ENCODE measurements at places on chromosomes 5 and 9. TPM values are rescaled to one million over a fixed set of nuclear protein-coding genes. Genes with fewer than 3 reads are reported as not detected.

The NR5A1 gene
- total RNA-seq = not detected

The PLAC8L1 gene
- not detected for total RNA-seq

The CTSL gene
- 460 TPM for total RNA-seq

The PCBD2 gene
- 6.0 TPM for total RNA-seq

The BRD3 gene
- 21.6 TPM for total RNA-seq

The CAVIN4 gene
- 0.19 TPM for total RNA-seq

The SARDH gene
- 0.57 TPM for total RNA-seq

The KLF9 gene
- total RNA-seq = 184 TPM

The FOXI1 gene
- total RNA-seq = not detected

The OR1Q1 gene
- total RNA-seq = not detected

The RELL2 gene
- total RNA-seq = 1.9 TPM

The ZDHHC21 gene
- total RNA-seq = 10.0 TPM

The KIF20A gene
- total RNA-seq = 0.33 TPM

The NFIB gene
- 79.2 TPM for total RNA-seq

The HTR4 gene
- total RNA-seq = not detected

The AK8 gene
- total RNA-seq = 1.1 TPM

The SPATA31D4 gene
- total RNA-seq = not detected

The RALGPS1 gene
- total RNA-seq = 4.9 TPM

The NIPAL4 gene
- total RNA-seq = not detected

The SIT1 gene
- total RNA-seq = 0.82 TPM

The GARIN3 gene
- total RNA-seq = not detected

The MEIKIN gene
- total RNA-seq = not detected

The ZFP2 gene
- 1.5 TPM for total RNA-seq

The TNFSF8 gene
- total RNA-seq = 18.4 TPM

The PCDHB15 gene
- 0.34 TPM for total RNA-seq

The NMUR2 gene
- not detected for total RNA-seq

The ANKRD55 gene
- not detected for total RNA-seq

The CER1 gene
- total RNA-seq = not detected

The TSSK1B gene
- not detected for total RNA-seq

The FPGS gene
- 42.0 TPM for total RNA-seq

The CNTRL gene
- 25.7 TPM for total RNA-seq

The ABO gene
- 1.8 TPM for total RNA-seq

The S1PR3 gene
- total RNA-seq = 14.3 TPM

The PTPN3 gene
- total RNA-seq = 4.6 TPM

The ADAMTS6 gene
- total RNA-seq = 4.1 TPM

The PTGS1 gene
- total RNA-seq = 9.5 TPM

The PDGFRB gene
- 225 TPM for total RNA-seq

The OSMR gene
- 38.6 TPM for total RNA-seq

The NDOR1 gene
- total RNA-seq = 6.2 TPM

The GMCL2 gene
- total RNA-seq = not detected

The EPB41L4A gene
- 23.8 TPM for total RNA-seq

The FBXL7 gene
- 25.2 TPM for total RNA-seq

The KCNN2 gene
- total RNA-seq = 0.17 TPM

The JAKMIP2 gene
- total RNA-seq = 0.19 TPM

The TSLP gene
- total RNA-seq = 0.75 TPM

The PRR16 gene
- total RNA-seq = 8.3 TPM

The UTP15 gene
- total RNA-seq = 34.8 TPM

The DNM1 gene
- 43.5 TPM for total RNA-seq

The HACD4 gene
- 7.7 TPM for total RNA-seq

The BHMT2 gene
- 26.0 TPM for total RNA-seq

The NXNL2 gene
- total RNA-seq = not detected

The PCDHA1 gene
- total RNA-seq = not detected
